ENCODE measurements at places on chromosomes 2 and 18.

DNA sequence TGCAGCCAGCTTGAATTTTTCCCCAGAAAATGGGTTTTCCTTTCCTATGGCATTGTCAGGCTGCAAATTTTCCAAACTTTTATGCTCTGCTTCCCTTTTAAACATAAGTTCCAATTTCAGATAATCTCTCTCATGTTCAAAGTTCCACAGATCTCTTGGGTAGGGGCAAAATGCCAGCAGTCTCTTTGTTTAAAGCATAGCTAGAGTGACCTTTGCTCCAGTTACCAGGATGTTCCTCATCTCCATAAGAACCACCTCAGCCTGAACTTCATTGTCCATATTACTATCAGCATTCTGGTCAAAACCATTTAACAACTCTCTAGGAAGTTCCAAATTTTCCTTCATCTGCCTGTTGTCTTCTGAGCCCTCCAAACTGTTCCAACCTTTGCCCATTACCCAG lies 68.3 kb downstream of the SGPP2 start:
- DNase-seq = no peak

DNA sequence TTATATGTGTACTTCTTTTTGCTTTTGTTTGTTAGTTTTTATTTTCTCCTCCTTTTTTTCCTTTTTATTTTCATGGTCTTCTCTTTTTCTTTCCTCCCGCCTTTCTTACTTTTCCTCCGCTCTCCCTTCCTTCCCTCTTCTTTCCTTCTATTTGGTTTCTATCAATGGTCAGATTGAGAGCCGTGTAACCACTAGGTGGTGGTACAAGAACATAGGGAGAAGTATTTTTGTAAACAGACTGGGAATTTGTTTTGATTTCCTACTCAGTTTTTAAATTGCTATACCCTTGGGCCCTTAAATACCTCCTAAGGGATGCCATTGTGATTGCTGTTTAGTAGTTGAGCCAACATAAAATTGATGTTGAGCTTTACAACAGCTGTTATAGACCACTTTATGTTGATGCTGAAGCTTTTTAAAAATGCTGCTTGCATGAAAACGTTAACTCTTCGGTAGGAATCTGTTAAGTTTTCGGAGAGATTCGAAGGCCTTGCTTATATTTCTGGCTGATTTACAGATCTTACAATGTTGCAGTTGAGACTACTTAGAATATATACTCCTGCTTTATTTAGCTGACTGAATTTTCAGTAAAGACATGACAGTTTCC lies 124.2 kb downstream of the UBE2E3 start:
- DNase-seq = peak; percentile 54

- no peak for DNase-seq
These were observed 234.9 kb upstream of the SMAD7 start for GRCh38 chr18:49185623-49186022.

- DNase-seq = no peak
These were observed 204.2 kb upstream of the FOSL2 start for GRCh38 chr2:28188436-28188835.

- DNase-seq = no peak
These were observed 65.2 kb upstream of the MAL start for GRCh38 chr2:94960266-94960665.

GRCh38 chr18:8945514-8945913 lies 157.0 kb upstream of the NDUFV2 start:
- no peak for DNase-seq

DNA sequence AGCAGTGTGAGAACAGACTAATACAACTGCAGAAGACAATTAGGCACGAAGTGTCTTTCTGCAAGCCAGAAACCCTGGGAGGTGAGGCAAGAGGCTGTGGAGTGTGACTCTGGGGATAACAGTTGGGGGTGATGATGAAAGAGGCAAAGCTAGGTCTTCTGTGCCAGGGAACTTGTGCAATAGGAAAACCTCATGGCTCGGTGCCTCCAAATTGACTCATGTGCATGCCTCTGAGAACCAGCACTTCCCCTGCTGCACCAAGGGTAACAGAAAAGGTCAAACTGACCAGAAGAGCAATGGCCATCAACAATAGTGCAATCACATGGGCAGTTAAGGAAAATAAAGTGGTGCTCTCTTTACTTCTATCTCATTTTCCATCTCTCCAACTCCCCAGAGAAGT lies 136.4 kb downstream of the SCG2 start:
- DNase-seq = peak; percentile 81

GRCh38 chr2:196331143-196331542 lies 159.8 kb upstream of the STK17B start:
- DNase-seq = no peak

DNA sequence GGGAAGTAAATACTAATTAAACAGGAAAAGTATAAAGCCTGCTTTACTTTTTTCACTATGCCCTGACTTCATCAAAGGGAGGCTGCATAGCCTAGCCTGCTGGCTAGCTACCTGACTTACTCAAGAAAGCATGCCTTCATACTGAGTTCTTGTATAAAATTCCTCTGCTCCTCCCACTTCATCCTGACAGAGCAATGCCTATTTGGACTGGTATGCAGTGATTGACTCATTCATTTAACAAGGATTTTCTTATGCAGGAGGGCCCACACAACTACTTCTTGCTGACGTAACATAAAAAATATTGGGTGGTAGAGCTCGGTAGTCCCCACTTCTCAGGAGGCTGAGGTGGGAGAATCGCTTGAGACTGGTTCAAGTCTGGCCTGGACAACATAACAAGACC lies 70.5 kb downstream of the PRPF40A start:
- DNase-seq = peak; percentile 77

GRCh38 chr2:19882286-19882685 lies 19.5 kb downstream of the TTC32 start:
- DNase-seq = no peak

- DNase-seq = no peak
These were observed 92.2 kb downstream of the STPG4 start for GRCh38 chr2:47062681-47063537.

GRCh38 chr2:3242747-3243369 lies 134.8 kb downstream of the EIPR1 start:
- peak; percentile 9 for DNase-seq

GRCh38 chr2:55147041-55147440 lies 85.1 kb downstream of the CLHC1 start:
- DNase-seq = no peak

GRCh38 chr2:190123956-190124355 lies 61.4 kb upstream of the MSTN start:
- peak; percentile 50 for DNase-seq

DNA sequence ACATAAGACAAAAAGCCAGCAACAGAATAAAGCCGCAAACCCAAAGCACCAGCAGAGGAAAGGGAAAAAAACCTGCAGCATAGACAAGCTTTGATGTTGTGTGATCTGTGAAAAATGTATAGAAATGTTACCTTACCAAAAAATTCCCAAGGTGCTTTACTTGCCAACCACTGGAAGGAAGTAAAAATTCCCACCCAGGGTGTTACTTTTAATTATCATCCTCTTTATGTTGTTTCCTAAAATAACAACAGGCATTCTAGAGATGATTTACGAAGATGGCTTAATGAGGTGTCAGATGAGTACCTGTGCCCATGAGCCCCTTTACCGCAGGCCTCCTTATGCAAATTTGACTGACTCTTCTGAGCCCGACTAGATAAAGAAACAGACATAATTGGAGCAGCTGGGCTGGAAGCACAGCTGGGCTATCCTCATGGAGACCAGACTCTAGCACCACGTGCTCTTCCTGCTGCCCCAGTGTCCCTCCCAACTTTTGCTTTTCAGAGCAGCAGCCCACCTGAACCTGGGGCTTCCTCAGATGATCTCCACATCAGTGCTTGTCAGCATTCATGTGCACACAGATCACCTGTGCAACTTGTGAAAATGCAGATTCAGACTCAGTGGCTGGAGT lies 41.5 kb downstream of the SRSF7 start:
- no peak for DNase-seq

DNA sequence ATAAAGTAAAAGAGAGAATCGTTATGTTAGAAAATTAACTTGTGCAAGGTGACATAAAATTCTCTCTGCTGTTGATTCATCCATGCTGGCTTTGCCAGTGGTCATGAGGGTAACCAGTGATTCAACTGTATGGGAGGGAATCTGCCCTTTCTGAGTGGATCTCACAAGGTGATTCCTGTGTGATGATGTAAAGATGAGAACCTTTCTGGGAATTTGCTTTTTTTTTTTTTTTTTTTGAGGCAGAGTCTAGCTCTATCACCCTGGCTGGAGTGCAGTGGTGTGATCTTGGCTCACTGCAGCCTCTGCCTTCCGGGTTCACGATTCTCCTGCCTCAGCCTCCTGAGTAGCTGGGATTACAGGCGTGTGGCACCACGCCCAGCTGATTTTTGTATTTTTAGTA lies 23.3 kb downstream of the RAB31 start:
- no peak for DNase-seq

DNA sequence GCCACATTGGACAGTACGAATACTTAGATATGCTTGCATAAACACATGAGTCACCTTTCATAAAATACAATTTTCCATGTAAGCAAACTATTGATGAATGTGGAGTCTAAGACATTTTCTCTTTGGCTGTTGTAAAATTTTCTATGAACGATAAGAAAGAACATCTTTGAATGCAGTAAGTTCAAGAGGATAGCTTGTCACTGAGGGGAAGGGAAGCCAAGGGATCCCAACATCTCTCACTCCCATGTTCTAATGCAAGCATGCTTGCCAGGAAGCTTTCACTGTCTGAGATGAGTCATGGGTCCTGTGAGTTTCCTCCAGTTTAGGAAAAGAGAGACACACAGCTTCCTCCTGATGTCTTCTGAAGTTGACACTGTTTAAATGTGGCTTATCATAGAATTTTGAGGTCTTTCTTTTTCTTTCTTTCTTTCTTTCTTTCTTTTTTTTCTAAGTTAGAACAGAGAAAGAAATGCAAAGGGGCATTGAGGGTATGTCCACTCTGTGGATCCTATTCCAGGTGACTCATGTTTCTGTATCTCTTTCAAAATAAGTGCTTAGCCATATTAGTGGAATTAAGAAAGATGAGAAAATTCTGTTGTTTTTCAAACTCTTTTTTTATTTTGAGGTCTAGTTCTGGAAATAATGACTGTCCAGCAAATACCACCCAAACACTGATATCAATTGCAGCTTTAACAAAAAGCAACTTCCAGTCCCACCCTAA lies 146.6 kb downstream of the RDH14 start:
- DNase-seq = no peak

DNA sequence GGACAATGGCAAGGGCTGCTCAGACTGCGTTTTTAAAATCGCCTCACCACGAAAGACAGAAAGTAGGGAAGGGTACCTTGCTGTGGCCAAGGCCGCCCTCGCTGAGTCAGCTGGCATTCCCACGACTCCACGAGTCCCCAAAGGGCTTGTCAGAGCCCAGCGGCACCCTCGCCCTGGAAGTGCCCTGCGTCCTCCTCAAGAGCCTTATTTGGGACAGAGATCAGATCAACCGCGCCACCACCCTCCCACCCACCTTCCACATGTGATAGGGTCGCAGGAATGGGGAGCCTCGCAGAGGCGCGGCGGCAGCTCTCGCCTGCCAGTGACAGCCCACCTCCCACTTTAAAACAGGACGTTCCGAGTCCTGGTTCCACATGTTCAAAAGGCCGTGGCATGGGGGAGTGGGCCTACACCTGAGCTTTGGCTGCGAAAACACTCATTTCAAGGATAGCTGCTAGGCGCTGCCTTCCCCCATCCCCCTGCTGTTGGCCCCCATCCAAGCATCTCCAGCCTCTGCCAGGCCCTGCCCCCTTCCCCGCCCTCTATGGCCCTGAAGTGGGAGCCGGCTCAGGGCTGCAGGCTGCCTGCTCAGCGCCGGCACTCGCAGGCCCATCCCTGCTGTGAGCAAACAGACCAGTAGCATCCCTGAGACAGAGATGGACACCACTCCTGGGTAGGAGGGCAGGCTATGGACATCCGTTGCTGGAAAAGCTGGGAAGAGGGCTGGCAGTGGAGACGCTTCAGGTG lies 38.1 kb upstream of the ARHGEF4 start:
- no peak for DNase-seq

DNA sequence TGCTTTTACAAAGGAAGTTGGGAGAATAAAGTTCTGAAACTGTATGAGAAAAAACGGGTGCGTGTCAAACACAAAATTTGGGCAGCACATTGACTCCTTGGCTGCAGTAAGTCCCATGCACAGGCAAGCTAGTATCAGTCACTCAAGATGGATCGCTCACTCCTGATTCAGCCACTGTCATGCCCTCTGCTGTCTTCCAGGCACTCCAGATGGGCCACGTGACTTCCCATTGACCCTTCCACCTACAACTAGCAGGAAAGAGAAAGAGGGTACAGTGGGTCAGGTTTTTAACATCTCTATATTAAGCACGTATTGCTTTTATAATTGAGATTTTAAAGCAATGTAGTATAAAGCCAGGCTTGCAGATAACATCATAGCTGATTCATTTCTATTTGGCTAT lies 8.6 kb downstream of the ARHGEF33 start:
- DNase-seq = no peak

DNA sequence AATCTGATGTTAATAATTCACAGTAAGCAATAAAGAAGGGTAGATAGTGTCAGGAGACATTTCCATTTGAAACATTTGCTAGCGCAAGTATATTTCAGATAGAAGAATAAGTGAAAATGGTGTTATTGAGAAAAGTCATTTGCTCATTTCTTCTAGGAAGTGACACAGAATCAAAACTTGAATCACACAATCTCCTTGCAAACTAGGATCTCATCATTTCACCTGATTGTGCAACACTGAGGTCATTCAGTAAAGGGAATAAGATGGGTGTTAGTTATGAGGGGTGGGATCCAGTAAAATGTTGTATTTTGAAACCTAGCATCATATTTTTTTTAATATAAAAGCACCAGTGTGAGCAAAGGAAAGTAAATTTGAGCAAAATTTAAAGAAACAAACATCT lies 208.0 kb upstream of the KCNJ3 start:
- no peak for DNase-seq

- DNase-seq = no peak
These were observed 1.6 kb downstream of the MFSD2B start for GRCh38 chr2:24011250-24012104.

DNA sequence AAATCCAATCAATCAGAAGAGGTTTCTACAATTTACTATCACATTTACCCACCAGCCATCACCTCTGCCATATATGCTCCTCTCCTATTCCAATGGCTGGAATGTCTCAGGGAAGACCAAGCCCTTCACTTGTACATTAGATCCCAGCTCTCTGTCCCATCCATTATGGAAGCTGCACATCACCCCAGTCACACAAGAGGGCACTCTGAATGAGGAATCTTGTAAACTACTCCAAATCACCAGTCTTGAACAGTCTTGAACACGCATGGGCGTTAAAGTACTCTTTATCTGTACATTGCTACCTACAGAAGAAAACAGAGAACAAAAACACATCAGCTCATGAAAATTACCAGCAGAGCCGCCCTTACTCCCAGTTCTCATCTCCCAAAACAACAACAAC lies 38.7 kb downstream of the ZC3H8 start:
- peak; percentile 9 for DNase-seq
